HS-5 (cell line): ENCODE measurements at places on chromosomes 2 and 18.

DNA sequence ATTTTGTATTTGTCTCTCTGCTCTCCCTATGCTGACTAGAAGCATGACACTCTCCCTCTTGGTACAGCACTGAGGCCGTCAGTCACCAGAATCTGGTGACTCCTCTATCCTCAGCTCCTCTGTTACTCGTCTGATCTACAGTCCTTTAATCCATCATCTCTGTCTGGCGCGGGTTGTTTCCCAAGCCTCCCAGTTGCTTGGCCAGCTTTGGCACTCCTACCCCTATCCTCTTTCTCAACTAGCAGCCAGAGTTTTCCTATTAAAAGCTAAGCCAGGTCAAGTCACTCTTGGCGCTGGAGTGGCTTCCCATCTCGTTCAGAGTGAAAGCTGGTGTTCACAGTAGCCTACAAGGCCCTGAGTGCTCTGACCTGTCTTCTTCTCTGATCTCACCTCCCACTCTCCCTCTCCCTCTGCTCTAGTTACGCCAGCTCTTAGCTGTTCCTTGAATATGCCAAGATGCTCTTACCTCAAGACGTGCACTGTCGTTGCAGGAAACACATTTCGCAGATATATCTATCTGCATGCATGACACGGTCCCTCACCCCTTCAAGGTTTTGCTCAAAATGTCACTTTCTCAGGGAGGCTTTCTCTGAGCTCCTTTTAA is 41.8 kb upstream of the PSME4 start:
- DNase-seq: no peak

DNA sequence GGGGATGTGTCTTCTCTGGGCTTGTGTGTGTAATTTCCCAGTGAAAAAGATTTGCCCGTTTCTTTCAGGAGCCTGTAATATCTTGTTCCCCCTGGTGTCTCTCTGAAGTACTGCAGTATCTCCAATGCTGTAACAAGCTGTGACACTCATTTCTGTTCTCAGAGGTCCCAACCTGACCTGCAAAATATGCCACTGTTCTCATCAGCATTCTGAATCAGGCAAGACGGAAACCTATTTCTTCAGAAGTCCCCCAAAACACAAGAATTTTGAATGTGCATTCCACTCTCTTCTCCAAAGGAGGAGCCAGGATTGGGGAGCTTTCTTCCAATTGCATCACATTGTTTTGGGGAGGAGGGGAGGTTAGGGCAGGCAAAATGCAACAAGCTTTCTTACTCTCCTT is 77.0 kb upstream of the CNGA3 start:
- DNase-seq: peak; percentile 68

DNA sequence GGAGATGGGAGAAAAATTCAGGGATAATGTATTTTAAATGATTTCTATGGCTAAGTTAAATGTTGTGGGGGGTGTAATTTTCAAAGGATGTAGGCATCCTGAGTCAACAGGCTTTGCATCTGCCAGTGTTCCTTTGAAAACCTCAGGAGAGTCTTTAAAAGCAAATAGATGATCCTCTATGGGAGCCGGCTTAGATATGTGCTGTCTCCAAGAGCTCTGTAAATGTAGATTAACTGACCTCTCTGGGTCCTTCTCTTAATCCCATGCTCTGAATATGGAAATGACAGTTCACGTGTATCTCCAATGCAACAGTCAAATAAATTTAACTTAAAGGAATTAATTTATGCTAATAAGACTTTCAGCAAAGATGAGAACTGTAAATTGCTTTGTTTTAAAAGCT is 292.7 kb downstream of the ERBB4 start:
- no peak for DNase-seq

- no peak for DNase-seq
Measured at GRCh38 chr2:219078126-219078525, 17.4 kb upstream of the IHH start.

GRCh38 chr2:70790136-70790828 is at the start of gene FIGLA:
Gene FIGLA, minus strand, starts transcription at chr2:70790643. Its CDS starts 5 bp downstream, at chr2:70790638.
- no peak for DNase-seq

GRCh38 chr2:104673225-104673624 is 180.7 kb upstream of the POU3F3 start:
- DNase-seq: no peak

DNA sequence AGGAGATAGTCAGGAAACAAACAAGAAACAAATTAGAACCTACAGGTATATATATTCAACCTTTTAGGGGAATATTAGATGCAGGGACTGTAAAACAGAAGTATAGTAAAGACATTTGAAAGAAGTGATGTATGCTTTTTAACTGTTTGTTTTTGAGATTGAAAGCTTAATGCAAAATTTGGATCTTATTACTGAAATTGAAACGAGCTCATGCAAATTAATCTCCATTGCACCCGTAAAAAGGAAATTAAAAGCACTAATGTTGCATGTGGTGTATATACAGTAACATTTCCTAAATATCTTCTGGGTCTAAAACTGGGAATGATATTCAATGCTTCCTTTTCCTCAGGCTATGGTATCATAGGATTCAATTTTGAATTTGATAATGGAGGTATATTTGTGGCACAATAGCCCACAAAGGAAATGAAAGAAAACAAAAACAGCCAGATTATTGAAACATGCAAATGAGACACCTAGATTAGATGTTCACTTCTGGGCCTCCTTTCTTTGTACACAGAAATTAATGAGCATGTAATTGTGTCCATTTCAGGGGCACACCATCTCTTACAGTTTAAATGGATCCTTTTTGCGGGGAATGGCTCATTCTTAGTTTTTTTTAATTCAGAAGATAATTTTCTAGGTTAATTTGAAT is 1.6 kb upstream of the ELOA2 start:
- no peak for DNase-seq

DNA sequence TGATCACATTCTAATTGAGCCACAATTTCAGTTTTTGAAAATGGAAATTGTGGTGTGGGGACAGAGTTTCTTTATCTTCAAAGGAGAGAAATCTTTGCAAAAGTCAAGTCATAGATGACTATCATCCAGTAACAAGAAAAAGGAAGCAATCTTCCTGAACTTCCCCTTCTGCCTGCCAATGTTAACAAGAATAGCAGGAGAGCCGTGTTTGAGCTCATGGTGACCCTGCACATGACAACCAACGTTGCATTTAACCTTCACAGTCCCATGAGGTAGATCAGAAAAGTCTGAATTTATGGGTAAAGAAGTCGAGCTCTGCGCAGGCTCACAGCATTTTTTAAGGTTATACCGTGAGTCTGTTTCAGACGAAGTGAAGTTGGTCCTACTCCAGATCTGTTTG is 454.9 kb downstream of the LPIN1 start:
- DNase-seq: no peak

- no peak for DNase-seq
Measured at GRCh38 chr2:150259746-150260145, 227.7 kb downstream of the RND3 start.

DNA sequence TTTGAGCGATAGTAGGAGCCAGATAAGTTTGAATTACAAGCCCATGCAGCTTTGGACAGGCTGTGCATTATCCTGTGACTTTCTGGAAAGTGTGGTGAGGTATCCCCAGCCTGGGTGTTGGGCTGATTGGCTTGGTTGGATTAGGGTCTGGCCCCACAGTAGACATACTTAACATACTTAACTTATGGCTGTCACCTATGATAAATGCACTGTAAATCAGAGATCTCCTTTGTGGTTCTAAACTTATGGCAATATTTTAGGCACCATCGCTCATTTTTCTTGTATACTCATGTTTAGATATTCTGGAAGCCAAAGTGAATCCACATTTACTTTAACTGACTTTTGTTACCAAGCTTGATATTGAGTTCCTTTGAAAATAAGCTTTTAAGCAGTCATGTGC is 54.8 kb downstream of the SPTBN1 start:
- no peak for DNase-seq

DNA sequence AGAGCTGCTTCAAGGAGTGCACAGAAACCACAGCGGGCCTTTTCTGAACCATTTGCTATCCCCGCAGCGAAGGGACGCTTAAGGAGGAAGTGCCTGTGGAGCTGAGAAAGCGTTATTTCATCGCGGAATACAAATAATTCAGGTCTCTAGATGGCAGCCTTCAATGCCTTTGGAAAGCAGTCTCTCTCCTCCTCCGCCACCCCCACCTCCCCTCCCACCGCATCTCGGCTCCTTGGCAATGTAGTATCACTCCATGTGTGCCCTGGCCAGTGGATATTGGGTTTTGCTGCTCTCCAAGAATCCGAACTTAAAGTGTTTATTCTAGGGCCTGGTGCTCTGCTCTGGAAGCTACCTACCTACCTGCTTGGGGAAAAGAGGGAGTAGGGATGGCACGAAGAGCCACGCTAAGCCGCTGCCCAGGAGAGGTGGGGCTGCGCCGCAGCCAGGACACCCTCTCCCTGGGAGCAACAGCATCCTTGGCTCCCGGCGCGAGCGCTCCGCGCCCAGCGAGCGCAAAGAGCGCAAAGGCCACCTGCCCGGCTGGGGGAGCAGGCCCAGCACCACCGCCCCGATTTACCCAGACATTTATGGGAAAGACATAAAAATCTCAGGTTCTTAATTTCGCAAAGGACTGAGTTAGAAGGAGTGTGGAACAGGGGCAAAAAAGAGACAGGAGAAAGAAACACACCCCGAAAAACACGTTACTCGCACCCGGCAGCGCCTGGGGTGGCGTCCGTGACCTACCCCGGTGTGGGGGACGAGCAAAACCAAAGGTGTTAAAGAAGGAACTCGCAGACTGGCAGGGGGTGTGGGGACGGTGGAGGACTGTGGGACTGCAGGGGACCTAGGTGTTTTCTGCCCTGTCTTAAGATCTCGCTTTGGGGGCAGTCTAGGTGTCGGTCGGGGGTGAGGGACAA is 1.0 kb downstream of the SPHKAP start:
- no peak for DNase-seq

- peak; percentile 70 for DNase-seq
Measured at GRCh38 chr2:99420031-99420430, 69.8 kb downstream of the REV1 start.

DNA sequence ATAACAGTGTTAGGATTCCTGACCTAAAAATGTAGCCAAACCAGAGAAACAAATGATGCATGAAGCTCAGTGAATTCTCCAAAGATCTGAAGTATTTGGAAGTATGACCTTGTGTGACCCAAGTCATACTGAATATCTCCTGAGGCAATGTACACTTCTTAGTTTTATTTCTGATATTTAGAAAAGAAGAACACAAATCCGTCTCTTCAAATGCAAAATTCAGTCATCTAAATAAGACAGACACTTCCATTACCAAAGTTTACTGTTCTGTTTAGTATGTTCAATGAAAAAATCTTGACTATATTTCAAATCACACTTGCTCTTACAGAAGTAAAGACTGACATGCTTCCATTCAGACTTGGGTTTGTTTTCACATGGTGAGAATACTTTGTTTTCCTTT is 495.7 kb downstream of the RIT2 start:
- no peak for DNase-seq

DNA sequence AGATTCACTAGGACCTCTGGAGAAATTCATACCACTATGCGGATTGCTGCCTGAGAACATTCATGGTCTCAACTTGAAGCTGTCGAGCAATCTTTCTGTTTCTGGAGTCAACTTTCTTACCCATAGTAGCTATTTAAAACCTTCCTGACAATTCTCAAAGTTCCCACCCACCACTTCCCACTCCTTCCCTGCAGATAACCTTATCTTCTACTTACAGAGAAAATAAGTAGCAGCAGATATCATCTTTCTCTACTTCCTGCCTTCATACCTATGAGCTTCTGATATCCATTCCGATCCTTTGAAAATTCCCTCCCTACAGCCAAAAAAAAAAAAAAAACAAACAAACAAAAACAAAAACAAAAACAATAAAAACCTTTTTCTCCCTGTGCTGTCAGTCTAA is 81.2 kb upstream of the CYRIA start:
- no peak for DNase-seq

GRCh38 chr2:241033336-241033987 is 35.0 kb downstream of the SNED1 start:
- no peak for DNase-seq

- no peak for DNase-seq
Measured at GRCh38 chr2:109148117-109148746, 19.2 kb downstream of the SH3RF3 start.

DNA sequence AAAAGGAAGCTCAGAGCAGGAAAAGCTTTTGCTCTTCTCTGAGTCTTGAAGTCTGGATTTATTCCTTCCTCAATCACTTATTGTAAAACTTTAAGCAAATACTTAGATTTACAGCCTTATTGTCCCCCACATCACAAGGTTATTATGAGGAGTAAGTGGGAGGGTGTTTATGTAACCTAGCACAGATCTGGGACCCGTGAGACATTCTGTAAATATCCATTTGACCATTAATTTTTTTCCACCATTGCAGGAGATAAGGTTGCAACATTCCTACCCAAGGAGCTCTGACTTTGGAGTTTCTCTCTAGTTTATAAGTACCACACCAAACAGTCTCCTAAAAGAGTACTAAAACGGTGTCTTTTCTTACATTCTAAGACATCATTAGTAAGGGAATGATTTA is 52.1 kb upstream of the CTIF start:
- no peak for DNase-seq

DNA sequence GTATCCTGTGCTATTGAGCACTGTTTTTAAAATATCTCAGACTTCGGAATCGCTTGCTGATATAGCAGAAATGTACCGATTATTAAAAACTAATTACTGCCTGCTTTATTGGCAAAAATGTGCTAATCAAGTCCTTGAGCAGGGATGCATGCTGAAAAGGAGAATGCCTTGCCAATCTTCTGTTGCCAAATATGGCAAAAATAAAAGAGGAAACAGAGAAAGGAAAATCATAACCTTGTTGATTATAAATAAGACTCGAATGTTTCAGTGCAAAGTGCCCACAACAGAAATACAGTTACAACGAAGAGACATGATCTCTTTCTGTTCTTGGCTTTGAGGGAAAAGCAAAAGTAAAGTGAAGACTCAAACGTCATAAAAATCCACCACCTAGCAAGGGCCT is 248.5 kb downstream of the TMEM182 start:
- DNase-seq: no peak

- no peak for DNase-seq
Measured at GRCh38 chr2:150554046-150554445, 66.6 kb upstream of the RND3 start.

GRCh38 chr18:54712306-54712705 is 116.0 kb upstream of the RAB27B start:
- no peak for DNase-seq

GRCh38 chr18:50775207-50775606 is 44.6 kb downstream of the MRO start:
- DNase-seq: no peak

- DNase-seq: no peak
Measured at GRCh38 chr2:57460396-57461276, 586.0 kb upstream of the VRK2 start.
